ENCODE measurements at places on chromosomes 4 and X.

- no peak for DNase-seq
Measured at GRCh38 chr4:7180938-7181337, 11.4 kb upstream of the SORCS2 start.

GRCh38 chrX:29903360-29903759 is 312.0 kb upstream of the MAGEB2 start:
- no peak for DNase-seq

GRCh38 chr4:85039526-85039925 is 73.0 kb upstream of the WDFY3 start:
- no peak for DNase-seq

GRCh38 chr4:146288193-146288592 is 73.9 kb downstream of the REELD1 start:
- DNase-seq: no peak
